Calu3 (cell line): ENCODE measurements at places on chromosomes 2 and 18. TPM values are rescaled to one million over a fixed set of nuclear protein-coding genes. Genes with fewer than 3 reads are reported as not detected.
A peak's percentile ranks its signal among the peaks of the same experiment; 100 is the strongest.

CLEC4F gene
- total RNA-seq = not detected in 2 replicates

RBFA gene
- total RNA-seq = 20.5 TPM in 2 replicates

DNA sequence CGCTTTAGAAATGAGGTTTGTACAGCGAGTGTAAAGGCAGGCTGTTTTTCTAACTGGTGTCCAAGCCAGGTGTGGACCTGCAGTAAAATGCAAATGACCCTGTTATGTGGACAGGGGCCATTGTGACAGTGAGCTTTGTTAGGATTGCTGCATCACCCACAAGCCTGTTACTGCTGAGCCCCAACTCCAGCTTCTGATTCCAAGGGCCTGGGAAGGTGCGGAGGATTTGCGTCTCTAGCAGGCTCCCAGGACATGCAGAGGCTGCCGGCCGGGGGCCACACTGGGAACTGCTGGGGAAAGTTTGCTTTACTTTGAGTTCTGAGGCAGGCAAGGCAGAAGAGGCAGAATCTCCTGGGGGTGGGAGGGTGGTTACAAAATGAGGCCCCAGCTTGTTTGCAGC lies 164.1 kb downstream of the GLI2 start:
- no peak for DNase-seq
- no peaks in the 10 kb centered on the region for H3K36me3 ChIP-seq
- no peaks in the 10 kb centered on the region for H3K27me3 ChIP-seq
- peaks cover 14% of the 10 kb centered on the region for H3K4me1 ChIP-seq
- H3K4me3 ChIP-seq = no peak overlapping the region

- no peaks in the 10 kb centered on the region for H3K4me1 ChIP-seq
- no peak for DNase-seq
- H3K36me3 ChIP-seq = no peaks in the 10 kb centered on the region
- H3K27ac ChIP-seq = no peak overlapping the region
- no peaks in the 10 kb centered on the region for H3K27me3 ChIP-seq
- no peak overlapping the region for H3K4me3 ChIP-seq
These were observed 42.3 kb upstream of the RMND5A start for GRCh38 chr2:86677816-86678215.

- H3K27ac ChIP-seq = no peak overlapping the region
- no peaks in the 10 kb centered on the region for H3K36me3 ChIP-seq
- H3K27me3 ChIP-seq = no peaks in the 10 kb centered on the region
- no peak for DNase-seq
- H3K4me3 ChIP-seq = no peak overlapping the region
These were observed 503.7 kb downstream of the ADCYAP1 start for GRCh38 chr18:1408376-1408775.

DNA sequence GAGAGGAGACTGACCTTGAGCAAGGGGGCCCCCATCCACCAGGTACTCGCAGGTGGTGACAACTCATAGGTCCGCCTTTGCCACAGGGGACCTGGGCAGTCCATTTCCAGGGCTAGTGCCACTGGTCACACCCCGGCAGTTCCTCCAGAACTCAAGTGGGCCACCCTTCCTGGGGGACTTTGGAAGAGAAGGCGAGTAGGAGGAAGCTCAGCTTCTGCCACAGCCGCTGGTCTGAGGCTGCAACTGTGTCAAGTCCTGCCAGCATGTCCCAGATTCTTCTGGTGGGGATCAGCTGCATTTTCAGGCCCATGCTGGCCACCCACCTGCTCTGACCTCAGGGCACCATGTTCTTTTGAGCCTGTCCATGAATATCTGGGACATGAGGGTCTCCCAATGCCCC lies 423.9 kb upstream of the MYT1L start:
- no peaks in the 10 kb centered on the region for H3K27me3 ChIP-seq
- DNase-seq = no peak
- no peak overlapping the region for H3K4me3 ChIP-seq
- H3K4me1 ChIP-seq = no peaks in the 10 kb centered on the region

GRCh38 chr18:12838178-12838634 lies 45.8 kb downstream of the PTPN2 start:
- H3K36me3 ChIP-seq = peaks cover 55% of the 10 kb centered on the region
- H3K4me1 ChIP-seq = peaks cover 60% of the 10 kb centered on the region
- DNase-seq = peak; percentile 93
- H3K27me3 ChIP-seq = no peaks in the 10 kb centered on the region

DNA sequence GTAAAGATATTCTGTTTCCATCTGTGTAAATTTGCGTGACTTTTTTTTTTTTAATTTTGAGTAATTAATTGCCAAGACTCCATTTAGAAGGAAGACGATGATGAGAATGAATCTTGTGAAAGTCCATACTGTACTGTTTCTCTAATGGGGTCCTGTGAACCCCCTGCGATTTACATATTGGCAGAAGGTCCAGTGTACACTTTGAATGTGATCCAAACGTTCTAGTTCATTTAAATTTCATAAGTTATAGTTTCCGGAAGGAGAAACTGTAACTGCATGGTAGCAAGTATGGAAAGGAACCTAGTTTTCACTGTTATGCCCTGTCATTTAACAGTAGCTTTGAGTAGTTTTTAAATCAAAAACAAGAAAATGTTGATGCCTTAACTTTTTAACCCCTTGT lies 166.7 kb downstream of the FMNL2 start:
- no peak for DNase-seq
- peaks cover 20% of the 10 kb centered on the region for H3K36me3 ChIP-seq
- H3K27me3 ChIP-seq = no peaks in the 10 kb centered on the region
- H3K4me3 ChIP-seq = no peak overlapping the region
- no peak overlapping the region for H3K27ac ChIP-seq

- no peaks in the 10 kb centered on the region for H3K27me3 ChIP-seq
- DNase-seq = peak; percentile 71
- peaks cover 33% of the 10 kb centered on the region for H3K4me1 ChIP-seq
- H3K4me3 ChIP-seq = peak within 1 kb of the TSS; percentile 95
- H3K36me3 ChIP-seq = peaks cover 26% of the 10 kb centered on the region
- peak within 1 kb of the TSS; percentile 75 for H3K27ac ChIP-seq
These were observed at the start of gene DPP4 for GRCh38 chr2:162073888-162074631. DPP4 (minus strand) TSS chr2:162074215; CDS start chr2:162073981, 234 bp downstream.

- H3K4me1 ChIP-seq = no peaks in the 10 kb centered on the region
- peaks cover 51% of the 10 kb centered on the region for H3K27me3 ChIP-seq
- no peaks in the 10 kb centered on the region for H3K36me3 ChIP-seq
- H3K4me3 ChIP-seq = no peak overlapping the region
- DNase-seq = no peak
These were observed 15.4 kb downstream of the ACOXL start for GRCh38 chr2:110747522-110748488.

- no peak for DNase-seq
- H3K27me3 ChIP-seq = no peaks in the 10 kb centered on the region
- no peak overlapping the region for H3K27ac ChIP-seq
- H3K4me3 ChIP-seq = no peak overlapping the region
- H3K36me3 ChIP-seq = no peaks in the 10 kb centered on the region
These were observed 958.5 kb downstream of the CNTNAP5 start for GRCh38 chr2:124983595-124983994.

- no peak overlapping the region for H3K27ac ChIP-seq
- H3K4me3 ChIP-seq = peak overlapping the region; percentile 74
- no peaks in the 10 kb centered on the region for H3K27me3 ChIP-seq
These were observed 435 bp downstream of the ADCY3 start for GRCh38 chr2:24919506-24920097.

DNA sequence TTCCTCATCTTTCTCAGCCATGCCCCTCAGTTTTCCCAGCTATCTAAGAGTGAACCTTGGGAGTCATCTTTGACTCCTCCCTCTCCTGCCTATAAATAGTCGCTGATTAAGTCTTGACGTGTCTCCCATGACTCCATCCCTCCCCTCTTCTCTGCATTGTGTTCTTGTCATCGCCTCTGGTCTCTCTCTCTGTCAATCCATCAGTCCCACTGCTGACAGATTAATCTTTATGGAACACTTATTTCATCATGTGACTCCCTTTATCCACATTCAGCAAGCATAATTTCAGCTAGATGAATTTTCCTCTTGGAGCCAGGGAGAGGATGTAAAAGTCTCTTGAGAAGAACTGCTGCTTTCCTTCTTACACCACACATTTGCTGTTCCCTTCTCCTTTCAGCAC lies 9.4 kb downstream of the ADAM23 start:
- no peaks in the 10 kb centered on the region for H3K36me3 ChIP-seq
- no peak overlapping the region for H3K4me3 ChIP-seq
- peaks cover 26% of the 10 kb centered on the region for H3K4me1 ChIP-seq
- DNase-seq = no peak

DNA sequence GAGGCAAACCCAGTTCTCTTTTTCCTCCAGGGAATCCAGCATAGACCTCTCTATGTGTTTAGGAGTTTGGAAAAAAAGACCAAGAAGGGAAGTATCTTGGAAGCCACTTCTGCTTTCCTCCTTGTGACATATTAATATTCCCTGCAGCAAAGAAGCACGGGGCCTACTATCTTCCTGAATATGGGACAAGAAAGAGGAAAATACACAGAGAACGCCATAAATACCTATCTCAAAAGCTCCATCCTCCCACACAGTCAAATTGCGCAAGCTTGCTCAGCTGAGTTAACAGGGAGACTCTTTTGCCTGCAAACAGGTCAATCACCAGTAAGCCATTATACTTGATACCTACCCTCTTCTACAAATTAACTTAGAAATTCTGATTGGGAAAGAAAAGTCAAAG lies 16.7 kb upstream of the RAPH1 start:
- peaks cover 30% of the 10 kb centered on the region for H3K4me1 ChIP-seq
- peak overlapping the region; percentile 44 for H3K27ac ChIP-seq
- no peaks in the 10 kb centered on the region for H3K36me3 ChIP-seq
- H3K4me3 ChIP-seq = no peak overlapping the region
- no peaks in the 10 kb centered on the region for H3K27me3 ChIP-seq

DNA sequence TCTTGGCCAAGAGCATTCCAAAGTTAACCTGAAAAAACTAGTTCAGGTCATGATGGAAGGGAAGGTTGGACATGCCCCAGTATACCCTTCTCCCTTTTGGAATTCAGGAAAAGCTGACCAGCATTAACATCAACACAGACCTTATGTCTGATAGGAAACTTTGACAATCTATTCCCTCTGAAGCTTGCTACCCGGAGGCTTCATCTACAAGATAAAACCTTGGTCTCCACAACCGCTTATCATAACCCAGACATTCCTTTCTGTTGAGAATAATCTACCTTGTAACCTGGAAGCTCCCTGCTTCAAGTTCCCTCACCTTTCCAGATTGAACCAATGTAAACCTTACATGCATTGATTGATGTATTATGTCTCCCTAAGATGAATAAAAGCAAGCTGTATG lies 24.7 kb upstream of the IL37 start:
- peaks cover 54% of the 10 kb centered on the region for H3K4me1 ChIP-seq
- peaks cover 5% of the 10 kb centered on the region for H3K36me3 ChIP-seq
- no peak overlapping the region for H3K4me3 ChIP-seq
- DNase-seq = no peak
- no peak overlapping the region for H3K27ac ChIP-seq
- no peaks in the 10 kb centered on the region for H3K27me3 ChIP-seq
